Non-pigmented ciliary epithelial cell (primary cell): ENCODE measurements at places on chromosomes 12 and 14.

GRCh38 chr12:84910549-84911241 is 1.9 kb downstream of the SLC6A15 start:
- DNase-seq: no peak

GRCh38 chr14:94129111-94129757 is at the start of gene IFI27L2:
Gene IFI27L2 (minus strand): TSS chr14:94129604. CDS start chr14:94129564, 40 bp downstream.
- DNase-seq: peak; percentile 37

DNA sequence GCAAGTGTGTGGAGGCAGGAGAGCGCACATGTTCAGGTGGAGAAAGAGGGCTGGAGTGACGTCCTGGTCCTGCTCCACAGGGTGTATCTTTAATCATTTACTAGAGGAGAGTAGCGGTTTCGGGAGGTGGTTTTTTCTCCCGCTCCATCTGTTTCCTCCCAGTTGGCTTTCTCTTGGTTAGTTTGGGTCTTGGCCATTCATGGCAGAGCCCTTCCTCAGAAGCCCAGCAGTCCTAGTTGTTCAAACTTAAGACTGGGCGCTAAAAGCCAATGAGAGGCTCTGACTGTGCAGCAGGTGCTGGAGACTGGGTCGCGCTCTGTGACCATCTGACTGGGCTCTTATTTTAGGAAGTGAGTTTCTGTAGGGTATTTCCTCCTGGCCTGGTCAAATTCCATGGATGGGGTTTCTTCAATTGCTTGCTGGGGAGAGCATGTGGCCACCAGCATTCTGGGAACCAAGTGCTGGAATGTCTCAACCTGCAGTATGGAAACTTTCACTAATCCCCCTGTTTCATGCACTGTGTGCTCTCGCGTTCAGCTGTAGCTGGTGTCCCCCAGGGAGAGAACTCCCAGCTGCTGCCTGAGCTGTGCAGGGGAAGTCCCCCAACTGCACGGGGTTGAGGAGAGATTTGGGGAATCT is 27.4 kb upstream of the TSPAN9 start:
- DNase-seq: no peak

DNA sequence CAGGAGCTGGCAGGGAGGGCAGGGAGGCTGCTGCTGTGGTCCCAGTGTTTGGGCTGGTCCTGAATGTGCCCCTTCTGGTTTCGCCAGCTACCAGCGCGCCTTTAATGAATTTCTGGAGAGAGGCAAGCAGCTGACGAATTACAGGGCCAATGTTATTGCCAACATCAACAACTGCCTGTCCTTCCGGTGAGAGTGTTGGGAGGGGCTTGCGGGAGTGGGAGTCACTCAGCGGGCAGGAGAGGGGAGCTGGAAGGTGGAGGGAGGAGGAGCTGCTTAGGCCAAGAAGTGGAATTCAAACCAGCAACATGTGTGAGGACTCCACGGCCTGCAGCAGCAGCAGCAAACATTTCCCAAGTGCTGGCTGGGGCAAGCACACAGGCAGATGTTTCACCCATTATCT is 7.7 kb downstream of the TNFAIP2 start:
- DNase-seq: no peak

DNA sequence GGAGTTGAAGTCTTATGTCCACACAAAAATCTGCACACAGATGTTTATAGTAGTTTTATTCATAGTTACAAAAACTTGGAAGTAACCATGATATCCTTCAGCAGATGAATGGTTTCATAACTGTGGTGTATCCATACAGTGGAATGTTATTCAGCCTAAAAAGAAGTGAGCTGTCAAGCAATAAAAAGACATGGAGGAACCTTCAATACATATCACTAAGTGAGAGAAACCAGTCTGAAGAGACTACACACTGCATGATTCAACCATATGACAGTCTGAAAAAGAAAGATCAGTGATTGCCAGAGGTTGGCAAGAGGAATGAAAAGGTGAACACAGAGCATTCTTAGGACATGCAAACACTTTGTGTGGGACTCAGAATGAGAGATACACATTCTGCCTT is 18.6 kb upstream of the IFNG start:
- DNase-seq: no peak

DNA sequence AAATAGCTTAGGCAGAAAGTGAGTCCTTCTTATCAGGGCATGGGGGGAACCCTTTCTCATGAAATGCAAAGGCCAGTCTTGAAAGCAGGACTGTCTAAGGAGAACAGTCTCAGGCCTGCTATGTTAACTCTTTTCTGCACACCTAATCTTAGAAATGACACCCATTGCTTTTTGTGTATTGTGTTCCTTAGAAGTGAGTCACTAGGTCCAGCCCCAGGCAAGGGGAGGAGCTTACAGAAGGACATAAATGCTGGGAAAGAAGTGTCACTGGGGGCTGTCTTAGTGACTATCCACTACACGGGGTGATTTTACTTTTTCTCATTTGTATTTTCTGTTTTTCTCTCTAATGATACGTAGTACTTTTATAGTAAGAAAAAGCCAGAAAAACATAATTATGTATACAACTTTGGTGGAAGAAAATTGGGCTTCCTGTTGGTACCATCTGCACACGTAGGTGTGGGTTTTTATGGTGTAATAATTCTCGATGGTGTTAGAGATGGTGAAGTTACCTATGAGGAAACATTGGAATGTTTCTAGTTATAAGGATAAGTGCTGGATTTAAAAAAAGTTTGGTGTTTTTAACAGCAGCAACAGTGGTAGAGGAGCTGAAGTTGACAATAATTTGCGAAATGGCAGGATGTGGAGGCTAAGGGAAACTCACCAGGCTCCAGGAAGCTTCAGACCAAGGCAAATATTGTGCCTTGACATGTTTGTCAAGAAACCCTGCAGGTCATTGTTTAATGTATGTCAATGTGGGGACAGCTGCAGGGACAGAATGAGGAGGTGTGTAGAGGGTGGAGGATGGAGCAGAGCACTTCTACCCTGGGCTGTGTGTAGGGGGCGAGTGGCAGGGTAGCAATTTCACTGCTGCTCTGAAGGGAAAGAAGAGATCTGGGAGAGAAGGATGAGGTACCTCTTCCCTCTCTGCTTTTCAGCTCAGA is 214.9 kb downstream of the KTN1 start:
- no peak for DNase-seq
